HS-27A (cell line): ENCODE measurements at places on chromosomes 13 and 19.

GRCh38 chr19:38971672-38972071, 3.9 kb downstream of the FBXO17 start:
- DNase-seq, result no peak

DNA sequence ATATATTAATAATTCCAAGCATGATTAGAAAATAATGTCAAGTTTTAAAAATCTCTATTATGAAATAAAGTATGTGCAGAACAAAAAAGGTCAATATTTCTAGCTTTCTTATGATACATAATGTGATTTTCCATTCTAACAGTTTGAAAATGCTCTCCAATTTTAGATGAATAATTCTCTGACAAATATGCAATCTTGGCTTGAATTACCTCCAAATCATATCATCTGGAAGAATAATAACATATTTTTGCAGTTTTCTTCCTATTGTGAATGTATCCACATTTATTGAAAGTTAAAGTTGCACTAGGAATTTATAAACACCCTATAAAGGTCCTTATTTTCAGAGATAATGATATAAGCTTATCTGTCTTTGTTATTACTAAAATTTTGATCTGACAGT, 548.5 kb upstream of the SLC10A2 start:
- no peak for DNase-seq

GRCh38 chr13:110047496-110047895, 259.5 kb downstream of the COL4A1 start:
- no peak for DNase-seq

- no peak for DNase-seq
These were observed 12.9 kb downstream of the TPP2 start for GRCh38 chr13:102609696-102610095.

GRCh38 chr19:46984077-46985010, 35.3 kb upstream of the NPAS1 start:
- DNase-seq, result no peak

DNA sequence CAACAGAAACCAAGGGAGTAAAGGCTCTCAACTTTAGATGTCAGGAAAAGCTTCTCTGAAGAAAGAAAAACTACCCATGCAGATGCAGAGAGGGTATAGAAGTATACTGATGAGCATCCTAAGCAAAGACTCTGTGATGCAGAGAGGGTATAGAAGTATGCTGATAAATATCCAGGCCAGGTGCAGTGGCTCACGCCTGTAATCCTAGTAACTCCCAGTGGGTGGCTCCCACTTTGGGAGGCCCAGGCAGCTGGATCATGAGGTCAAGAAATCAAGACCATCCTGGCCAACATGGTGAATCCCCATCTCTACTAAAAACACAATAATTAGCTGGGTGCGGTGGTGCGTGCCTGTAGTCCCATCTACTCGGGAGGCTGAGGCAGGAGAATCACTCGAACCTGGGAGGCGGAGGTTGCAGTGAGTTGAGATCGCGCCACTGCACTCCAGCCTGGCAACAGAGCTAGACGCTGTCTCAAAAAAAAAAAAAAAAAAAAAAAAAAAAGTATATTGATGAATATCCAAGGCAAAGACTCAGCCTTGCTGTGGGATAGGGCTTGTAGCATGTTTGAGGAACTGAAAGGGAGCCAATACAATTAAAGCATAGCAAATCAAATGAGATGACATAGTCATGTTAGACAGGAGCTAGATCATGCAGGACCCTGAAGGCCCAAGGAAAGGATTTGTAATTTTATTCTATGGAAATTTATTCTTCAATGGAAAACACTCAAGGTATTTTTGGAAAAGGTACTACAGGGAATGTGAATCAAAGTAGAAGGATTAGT, 14.9 kb downstream of the UBL3 start:
- DNase-seq, result no peak

DNA sequence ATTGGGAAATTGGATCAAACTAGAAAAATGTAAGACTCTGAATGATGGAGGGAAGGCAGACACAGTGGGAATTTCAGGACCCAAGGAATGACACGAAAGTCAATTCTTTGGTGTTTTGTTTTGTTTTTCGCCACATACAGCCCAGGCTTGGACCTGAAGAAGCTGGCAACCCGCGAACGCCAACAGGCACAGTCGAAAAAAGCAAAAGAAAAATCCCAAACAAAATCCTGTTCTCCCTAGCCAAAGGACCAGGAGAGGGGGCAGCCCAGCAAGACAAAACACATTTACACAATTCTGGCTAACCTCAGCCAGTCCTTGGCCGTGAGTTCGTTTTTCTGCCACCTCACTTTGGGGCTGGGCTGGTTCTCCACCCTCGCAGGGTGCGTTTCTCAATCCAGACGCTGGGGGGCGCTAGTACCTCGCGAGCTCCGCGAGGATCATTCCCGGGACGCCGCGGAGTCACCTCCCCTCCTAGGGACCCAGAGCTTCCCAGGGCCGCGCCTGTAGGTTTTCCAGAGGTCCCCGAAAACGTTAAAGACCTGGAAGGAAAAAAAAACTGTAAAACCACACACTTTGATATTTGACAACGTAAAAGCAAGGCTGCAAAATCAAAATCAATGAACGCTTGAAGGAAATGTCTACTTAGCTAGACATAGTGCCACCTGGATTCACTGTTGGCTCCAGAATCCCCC, 34.9 kb upstream of the TPM4 start:
- no peak for DNase-seq

DNA sequence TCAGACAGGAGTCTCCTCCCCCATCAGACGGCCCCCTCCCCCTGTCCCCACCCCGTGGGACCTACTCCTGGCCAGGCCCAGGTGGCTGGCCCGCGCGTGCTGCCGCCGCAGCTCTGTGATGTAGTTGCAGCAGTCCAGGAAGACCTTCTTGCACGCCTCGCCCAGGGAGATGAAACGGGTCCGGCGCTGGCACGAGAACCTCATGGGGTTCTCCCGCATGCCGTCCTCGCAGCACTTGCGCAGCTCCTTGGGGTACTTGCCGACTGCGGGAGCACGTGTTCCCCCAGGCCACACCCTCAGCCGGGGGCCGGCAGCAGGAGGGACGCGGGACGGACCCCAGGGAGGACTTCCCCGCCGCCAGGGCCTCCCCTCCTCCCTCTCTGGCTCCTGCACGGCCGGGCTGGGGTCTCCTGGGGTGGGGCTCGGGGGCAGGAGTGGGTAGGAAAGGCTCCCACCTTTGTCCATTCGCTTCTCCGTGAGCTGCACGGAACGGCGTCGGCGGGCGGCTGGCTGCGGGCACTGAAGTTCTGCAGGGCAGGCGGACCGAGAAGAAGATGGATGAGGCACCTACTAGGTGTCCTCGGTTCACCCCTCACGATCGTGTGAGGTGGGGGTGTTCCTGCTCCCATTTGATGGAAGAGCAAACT, 13.3 kb downstream of the C3 start:
- DNase-seq, result no peak

- no peak for DNase-seq
These were observed 7.3 kb downstream of the POLR2E start for GRCh38 chr19:1087813-1088415.

DNA sequence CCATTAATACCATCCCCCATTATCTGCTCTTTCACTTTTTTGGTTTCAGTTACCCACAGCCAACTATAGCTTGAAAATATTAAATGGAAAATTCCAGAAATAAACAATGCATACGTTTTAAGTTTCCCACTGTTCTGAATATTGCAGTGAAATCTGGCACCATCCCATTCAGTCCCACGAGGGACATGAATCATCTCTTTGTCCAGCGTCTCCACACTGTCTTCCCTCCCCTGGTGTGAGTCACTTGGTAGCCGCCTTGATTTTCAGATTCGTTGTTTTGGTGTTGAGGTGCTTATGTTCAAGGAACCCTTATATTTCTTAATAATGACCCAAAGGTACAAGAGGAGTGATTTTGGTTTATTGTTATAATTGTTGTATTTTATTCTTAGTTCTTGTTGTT, 246.1 kb downstream of the DCT start:
- DNase-seq, result peak; percentile 62

DNA sequence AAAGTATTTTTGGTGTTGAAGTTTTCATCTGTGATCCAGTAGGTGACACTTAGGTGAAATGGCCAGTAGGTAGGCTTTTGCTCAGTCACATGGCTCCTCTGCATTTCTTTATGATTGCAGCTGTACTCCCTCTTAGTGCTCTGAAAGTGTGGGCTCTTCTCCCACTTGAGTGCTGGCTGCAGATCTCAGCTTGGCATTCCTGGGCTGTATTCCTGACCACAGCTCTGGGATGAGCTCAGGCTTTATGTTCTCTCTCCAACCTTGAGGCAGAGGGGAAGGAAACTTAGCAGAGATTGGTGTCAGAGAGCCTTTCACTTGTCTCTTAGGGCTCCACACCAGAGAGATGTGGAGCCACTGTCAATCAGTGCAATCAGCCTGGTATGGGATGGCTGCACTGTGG, 254.3 kb downstream of the NDFIP2 start:
- no peak for DNase-seq

DNA sequence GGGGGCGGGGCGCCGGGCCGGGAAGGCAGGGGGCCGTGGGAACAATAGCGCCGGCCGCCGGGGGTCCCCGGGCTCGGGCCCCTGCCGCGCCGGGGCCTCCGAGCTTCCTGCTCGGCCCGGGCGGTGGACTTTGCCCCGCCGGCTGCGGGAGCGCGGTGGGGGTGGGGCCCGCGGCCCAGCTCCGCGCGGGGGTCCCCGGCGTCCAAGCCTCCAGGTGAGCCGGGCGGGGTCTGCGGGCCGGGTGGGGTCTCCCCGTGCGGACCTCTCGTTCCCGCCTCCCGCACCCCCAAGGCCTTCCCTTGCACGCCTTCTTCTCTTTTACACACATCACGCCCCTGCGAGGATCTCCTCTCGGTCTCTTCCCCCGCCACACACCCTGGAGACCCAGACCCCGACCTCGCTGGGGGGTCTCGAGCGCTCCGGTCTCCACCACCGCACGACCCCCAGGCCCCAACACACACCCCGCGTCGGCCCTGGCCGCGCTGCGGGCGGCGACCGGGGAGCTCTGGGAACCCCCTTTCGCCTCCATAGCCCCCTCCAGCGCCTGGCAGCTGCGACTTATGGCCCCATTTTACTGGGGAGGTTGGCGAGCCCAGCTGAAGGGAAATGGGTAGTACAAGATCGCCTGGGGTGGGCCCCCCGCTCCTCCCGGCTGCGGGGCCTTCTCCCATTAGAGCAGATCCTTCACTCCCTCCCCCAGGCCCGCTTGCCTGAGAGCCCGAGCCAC, 711 bp downstream of the CAMSAP3 start:
- no peak for DNase-seq

GRCh38 chr13:97240788-97241734, 18.9 kb downstream of the MBNL2 start:
- DNase-seq, result no peak

- DNase-seq, result no peak
These were observed 19.9 kb downstream of the CEACAM21 start for GRCh38 chr19:41595890-41596280.

- DNase-seq, result no peak
These were observed 50.4 kb downstream of the MYO9B start for GRCh38 chr19:17125728-17126677.

GRCh38 chr13:67136157-67136556, 94.0 kb downstream of the PCDH9 start:
- DNase-seq, result no peak

GRCh38 chr13:50352720-50353480, 337.7 kb downstream of the KCNRG start:
- no peak for DNase-seq

GRCh38 chr19:41218615-41219507, at the start of gene AXL:
TSS of gene AXL (plus strand) at chr19:41219223. CDS start at chr19:41219393, 170 bp downstream.
- DNase-seq, result peak; percentile 95

DNA sequence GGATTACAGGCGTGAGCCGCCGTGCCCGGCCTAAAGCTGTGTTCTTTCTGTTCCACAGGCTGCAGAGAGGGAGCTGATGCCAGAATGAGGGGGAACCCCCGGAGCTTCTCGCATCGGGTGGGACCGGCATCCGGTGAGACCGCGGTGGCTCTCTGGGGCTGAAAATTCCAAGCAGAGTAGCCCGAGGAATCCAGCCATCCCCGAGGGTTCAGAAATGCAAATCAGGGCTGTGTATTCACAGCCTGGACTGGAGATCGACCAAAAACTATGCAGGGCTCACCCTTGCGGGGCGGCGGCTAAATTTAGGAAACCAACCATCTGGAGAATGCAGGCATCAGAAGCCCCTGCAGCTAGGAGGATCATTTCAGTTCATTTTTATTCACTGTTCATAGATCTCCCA, 99.2 kb downstream of the GNG7 start:
- DNase-seq, result no peak

DNA sequence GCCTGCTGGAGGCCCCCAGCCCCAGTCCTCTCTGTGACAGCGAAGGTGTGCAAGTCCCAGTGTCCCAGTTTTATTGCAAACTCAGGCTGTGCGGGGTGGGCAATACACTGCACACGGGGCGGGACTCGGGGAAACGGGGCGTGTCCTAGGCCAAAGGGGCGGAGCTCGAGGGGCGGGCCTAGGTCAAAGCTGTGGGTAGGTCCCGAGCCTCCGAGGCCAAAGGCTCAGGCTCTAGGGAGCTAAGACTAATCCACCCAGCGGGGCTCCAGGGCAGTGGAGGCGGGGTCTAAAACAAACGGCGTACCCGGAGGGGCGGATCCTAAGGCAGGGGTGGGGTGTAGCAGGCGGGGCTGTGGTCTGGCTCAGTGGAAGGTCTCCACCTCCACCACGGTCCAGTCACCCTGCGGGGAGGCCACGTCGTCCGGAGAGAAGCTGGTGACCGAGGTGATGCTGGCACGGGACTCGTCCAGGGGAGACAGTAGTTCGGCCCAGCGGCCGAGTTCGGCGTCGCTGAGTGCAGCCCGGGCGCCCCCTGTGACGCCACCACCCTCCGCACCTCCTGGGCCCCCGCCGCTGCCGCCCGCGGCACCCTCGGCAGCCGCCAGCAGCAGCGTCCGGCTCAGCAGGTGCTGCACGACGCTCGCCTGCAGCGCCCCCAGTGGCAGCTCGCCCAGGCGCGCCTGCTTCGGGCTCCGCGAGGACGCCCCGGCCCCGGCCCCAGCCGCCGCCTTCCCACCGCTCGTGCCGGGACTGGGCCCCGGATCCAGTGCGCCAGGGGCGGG, 5.3 kb downstream of the PRR36 start:
- DNase-seq, result peak; percentile 55
